Activated CD8-positive, alpha-beta T cell treated with anti-CD3 and anti-CD28 coated beads, Interleukin-2, amount 10 ng/mL, durations not matched to agents 7 days and 5 days (primary cell): ENCODE measurements at places on chromosomes 11 and 22. TPM values are rescaled to one million over a fixed set of nuclear protein-coding genes. Genes with fewer than 3 reads are reported as not detected.

GRCh38 chr22:43304831-43305590 is 38.2 kb downstream of the SCUBE1 start:
- no peak for DNase-seq

GRCh38 chr11:92362989-92363388 is 138.4 kb downstream of the FAT3 start:
- DNase-seq = no peak

Gene GPHA2
- not detected for total RNA-seq

GRCh38 chr11:33160587-33160986 is 693 bp downstream of the CSTF3 start:
- DNase-seq = no peak

Gene ZBTB16
- total RNA-seq = 16.3 TPM

GRCh38 chr11:78256962-78257361 is 68.2 kb downstream of the USP35 start:
- no peak for DNase-seq

Gene THRSP
- total RNA-seq = not detected

DNA sequence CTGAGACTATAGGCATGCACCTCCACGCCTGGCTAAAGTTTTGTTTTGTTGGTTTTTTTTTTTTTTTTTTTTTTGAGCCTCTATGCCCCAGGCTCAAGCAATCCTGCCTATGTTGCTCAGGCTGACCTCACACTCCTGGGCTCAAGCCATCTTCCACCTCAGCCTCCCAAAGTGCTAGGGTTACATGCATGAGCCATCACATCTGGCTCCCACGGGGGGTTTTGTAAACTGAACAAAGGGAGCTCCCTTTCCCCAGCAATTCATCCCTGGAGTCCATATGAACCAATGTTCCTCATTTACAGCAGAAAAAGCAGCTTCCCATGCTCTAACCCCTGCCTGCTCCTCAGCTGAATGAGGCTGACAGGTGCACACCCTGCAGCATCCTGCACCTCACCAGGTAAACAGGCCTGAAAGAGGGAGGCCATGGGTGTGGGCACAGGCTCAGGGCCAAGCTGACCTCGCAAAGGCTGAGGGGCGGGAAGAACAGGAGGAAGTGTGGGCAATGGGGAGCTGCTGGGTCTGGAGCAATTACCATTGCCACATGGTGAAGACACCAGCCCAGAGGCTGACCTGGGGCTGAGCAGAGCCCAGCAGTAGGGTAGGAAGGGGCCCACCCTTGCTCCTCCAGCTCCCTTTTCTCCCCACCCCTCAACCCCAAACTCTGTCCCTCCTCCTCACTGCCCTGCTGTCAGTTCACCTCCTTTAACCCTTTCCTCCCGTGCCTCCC is 58.2 kb downstream of the RBX1 start:
- no peak for DNase-seq

DNA sequence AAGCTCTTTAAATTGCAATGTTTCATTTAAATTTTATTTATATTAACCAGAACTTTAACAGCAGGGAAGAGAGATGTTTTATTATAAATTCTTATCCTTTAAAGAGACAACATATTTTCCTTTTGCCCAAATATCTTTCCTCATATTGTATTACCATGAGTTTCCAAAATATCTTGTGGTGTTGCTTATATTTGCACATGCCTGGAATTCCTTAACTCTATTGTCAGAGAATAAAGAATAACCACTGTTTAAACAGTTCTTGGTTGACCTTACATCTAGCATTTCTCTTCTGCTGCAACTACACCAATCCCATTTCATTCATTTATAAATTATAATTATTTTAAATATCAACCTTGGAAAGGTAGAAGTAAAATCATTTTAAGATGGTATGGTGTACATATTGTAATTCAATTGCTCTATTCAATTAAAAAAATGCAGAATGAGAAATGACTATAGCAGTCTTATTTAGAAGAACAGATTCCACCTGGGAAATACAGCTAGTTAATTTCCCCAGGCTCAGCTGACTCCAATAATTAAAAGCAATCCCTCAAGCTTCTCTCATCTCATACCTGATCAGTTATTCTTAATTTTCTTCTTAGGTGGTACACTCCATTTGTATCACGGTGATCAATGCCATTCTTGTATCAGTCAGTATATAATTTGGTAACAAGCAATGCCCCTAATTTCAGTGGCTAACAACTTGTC is 923.3 kb downstream of the KCNA4 start:
- no peak for DNase-seq

DNA sequence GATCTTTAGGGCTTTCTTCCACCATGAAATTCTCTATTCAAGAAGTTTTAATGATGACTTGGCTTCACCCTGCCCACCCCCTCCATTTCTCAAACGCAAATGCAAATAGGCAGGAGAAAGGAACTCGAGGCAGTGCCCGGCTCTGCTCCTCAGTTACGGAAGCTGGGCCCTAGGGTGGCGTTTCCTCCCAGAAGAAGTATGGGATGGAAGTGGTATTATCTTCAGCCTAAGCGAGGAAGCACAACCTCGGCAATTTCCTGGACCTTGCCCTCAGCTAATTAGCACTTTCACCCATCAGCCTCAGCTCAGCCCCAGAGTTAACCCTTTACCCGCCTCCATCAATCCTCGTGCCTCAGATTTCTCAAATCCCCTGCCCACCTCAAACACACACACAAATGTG is 58.2 kb upstream of the LRRC55 start:
- no peak for DNase-seq

GRCh38 chr11:43579171-43579918 is 101.2 kb upstream of the HSD17B12 start:
- DNase-seq = peak; percentile 48

Gene FAT3
- not detected for total RNA-seq

Gene COX8A
- total RNA-seq = 569 TPM

Gene GNG3
- total RNA-seq = not detected

DNA sequence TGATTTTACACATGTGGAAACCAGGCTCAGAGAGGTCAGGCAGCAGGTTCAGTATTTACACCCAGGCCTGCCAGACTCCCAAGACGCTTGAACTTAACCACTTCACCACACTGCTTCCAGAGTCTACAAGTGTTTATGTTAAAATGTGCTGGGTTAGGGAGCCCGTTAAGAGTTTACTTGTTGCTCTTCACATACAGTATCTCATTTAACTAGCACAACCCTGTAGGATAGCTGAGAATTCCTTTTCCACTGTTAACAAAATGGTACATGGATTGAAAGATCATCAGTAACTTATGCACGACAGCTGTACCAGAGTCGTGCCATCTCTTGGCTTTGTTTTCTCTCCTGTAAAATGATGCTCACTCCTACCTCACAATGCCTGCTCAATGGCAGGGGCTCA is 2.9 kb downstream of the SMCO4 start:
- no peak for DNase-seq

DNA sequence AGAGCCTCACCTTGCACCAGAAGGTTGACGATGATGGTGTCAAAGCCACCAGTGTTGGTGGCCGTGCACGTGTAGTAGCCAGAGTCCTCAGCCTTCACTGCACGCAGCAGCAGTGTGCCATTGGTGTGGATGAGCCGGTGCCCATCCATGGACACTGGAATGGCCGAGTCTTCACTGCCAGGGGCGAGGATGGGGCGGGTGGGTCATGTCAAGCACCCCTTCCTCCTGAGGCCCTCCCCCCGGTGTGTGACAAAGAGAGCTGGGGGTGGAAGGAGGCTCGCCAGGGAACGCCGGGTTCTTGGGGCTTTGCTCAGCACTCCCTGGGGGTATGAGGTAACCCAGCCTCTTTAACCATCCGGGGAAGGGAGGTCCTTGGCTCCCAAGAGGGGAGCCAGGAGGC is 111.6 kb downstream of the CEP164 start:
- DNase-seq = no peak

DNA sequence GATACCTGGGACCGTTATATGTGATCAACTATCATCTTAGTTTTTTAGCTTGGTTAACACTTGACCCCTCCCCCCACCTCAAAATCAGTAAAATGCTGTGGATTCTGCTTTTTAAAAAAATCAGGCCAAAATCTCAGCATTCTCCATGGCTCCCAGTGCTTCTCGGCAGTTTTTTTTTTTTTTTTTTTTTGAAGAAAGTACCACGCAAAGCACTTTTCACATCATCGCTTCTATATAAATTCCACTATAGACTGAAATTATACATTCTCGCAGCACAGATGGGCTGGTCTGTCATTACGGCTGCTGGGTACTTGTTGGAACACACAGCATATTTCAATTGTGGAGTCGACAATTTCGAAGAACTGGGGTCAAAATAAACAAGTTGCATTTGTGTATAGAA is 67.7 kb upstream of the PPARA start:
- no peak for DNase-seq

- DNase-seq = no peak
These were observed 39.5 kb upstream of the EP300 start for GRCh38 chr22:41052661-41053490.

Gene OR51E2
- not detected for total RNA-seq

GRCh38 chr11:25339281-25339680 is 842.4 kb downstream of the LUZP2 start:
- no peak for DNase-seq
